ENCODE measurements at places on chromosomes 4 and X.

GRCh38 chr4:87405211-87405820 is 14.3 kb upstream of the HSD17B11 start:
- no peak for DNase-seq

DNA sequence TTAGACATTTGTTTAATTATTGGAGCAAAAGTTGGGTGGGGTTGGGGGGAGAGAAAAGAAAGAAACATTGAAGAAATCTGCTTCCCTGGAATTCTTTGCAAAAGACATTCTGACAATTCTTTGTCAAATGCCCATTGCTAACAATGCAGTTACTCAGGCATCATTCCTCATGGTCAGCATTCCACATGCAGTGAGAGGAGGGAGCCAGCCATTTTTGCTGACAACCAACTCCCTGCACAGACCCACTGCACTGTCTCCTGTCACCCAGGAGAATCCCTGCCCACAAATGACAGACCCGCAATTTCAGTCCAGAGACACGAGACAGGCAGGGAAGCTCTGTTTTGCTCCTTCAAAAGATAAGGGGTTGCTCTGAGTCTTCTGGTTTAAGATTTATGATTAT is 985.1 kb upstream of the SLIT2 start:
- no peak for DNase-seq

- DNase-seq: no peak
Observed at GRCh38 chr4:40530961-40531635, 98.6 kb downstream of the RBM47 start.

DNA sequence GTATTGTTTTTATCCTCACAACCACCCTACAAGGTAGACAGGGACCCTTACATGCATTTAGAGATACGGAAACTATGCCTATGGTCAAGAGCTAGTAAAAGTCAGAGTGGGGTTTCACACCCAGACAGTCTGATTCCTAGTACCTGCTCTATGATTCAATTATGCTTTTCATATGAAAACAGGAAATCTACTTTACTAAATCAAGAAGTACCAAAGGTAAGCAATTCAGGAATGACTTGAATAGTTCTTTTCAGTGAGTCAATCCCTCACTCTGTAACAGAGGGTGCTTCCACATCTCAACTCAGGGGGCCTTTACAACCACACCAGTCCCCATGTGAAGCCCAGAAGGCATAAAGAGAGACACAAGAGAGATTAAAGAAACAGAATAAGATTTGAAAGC is 191.4 kb downstream of the PPP3CA start:
- DNase-seq: no peak

DNA sequence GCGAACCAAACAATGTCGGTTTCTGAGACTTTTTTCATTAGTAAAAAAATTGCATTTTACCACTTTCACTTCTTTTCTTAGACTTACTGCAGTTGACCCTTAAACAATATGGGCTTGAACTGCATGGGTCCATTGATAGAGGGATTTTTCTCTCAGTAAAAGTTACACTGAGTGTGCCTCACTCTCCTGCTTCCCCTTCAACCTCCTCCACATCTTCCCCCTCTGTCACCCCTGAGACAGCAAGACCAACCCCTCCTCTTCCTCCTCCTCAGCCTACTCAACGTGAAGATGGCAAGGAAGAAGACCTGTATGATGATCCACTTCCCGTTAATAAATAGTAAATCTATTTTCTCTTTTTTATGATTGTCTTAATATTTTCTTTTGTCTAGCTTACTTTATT is 43.4 kb downstream of the TEC start:
- DNase-seq: no peak

DNA sequence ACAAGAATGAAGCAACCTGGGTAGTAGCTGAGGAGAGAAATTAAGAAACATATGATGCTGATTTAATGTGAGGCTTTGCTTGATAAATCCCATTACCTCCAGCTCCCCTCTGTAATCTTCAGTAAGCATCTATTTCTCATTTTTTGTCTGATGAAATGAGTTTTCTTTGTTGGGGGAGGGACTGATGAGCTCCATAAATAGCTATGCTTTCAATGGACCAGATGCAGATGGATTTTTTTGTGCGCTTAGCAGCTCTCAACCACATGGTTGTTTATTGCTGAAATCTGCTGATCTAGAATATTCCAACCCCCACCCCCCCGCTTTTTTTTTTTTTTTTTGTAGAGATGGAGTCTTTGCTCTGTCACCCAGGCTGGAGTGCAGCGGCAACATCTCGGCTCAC is 1082.0 kb downstream of the RAPGEF2 start:
- peak; percentile 7 for DNase-seq

DNA sequence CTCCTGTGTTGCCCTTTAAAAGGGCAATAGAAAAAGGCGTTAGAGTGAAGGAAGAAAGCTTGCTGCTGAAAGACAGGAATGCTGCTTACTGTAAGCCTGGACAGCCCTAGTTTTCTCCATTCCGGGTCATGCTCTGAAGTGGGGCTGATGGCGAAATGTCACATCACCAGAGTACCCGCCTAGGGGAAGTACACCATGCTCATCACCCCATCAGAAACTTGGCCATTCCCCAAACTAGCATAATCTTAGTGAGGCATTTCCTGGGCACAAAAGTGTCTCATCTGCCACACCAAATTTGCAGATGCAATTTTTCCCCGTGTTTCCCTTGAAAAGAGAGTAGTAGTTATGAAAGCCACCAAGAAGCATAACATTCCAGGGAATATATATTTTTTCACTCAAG is 47.8 kb upstream of the CAMK2D start:
- peak; percentile 10 for DNase-seq

DNA sequence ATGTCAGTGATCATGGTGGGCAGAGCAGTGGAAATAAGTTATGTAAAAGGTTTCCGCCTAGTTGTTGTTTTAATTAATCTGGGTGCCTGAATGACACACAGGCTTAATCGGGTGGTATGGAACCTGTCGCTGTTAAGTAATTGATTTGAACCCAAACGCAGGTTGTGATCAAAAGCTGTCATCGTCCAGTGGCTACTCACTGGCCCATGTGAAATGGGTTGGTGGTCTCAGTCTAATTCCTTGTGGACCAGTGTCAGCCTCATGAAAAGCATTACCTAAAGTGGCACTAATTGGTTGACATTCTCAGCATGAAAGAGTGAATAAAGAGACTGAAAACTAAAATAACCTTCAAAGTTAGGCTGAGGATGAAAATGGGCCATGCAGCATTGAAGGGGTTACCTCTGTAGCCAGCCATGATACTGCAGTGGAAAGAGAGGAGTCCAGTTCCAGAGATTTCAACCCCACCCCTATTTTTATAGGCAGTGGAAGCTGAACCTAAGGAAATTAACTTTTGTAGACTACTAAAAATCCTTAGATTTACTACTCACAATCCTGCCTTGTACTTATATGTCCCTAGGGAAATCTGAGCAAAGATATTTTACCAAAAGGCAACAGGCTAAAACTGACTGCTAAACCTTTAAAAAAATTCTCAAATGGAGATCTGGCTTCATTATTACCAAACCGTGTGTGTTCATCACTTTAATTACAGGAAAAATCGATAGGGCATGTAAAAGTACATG is 251.7 kb upstream of the TENM3 start:
- no peak for DNase-seq

GRCh38 chrX:45783002-45783401 is 582.3 kb upstream of the DIPK2B start:
- DNase-seq: no peak

GRCh38 chrX:119791437-119792231 is at the start of gene RPL39:
TSS of gene RPL39 (minus strand) at chrX:119791630. CDS start at chrX:119791576, 54 bp downstream.
- peak; percentile 92 for DNase-seq

DNA sequence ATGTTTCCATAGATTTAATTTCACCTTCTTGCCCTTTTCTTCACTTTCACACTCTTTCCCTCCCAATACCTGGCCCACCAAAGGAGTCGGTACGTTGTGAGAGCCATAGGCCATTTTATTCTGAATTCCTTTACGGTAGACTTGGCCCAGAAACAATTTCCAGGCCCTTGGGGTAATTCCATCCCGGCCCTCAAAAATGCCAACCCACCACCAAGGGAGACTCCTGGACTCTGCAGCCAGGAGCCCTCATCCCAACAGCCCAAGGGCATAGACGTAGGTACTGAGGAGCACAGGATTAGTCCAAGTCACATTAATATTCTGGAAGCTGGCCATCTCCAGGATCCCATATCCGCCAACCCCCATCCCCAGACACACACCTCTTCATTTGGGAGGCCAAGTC is 102.9 kb downstream of the LIMCH1 start:
- no peak for DNase-seq

GRCh38 chr4:174579421-174579820 is 57.1 kb upstream of the HPGD start:
- no peak for DNase-seq

DNA sequence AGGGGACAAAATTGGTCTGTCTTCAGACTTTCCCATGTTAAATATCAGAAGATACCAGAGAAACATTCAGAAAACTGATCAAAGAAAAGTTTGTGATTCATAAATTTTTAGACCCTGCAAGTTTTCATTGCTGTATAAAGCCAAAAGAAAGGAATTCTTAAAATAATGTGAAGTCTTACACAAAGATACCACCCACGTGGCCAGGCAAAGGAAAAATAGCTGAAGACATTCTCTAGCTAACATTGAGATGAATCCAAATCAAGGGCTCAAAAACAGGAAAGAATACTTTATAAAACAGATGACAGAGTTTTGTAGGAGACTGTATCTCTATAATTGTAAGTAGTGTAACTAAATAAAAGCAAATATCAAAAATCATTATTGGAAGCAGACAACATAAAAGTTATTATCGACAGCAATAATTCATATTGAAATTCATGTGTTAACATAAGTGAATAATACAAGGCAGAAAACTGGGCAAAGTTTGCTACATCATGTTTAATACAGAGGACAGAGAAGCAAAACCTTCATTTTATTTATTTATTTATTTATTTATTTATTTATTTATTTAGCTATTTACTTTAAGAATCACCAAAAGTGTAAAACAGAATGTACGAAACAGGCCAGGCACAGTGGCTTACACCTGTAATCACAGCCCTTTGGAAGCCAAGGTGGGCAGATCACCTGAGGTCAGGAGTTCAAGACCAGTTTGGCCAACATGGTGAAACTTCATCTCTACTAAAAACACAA is 204.6 kb upstream of the SLIT2 start:
- no peak for DNase-seq

GRCh38 chr4:31234901-31235300 is 514.7 kb downstream of the PCDH7 start:
- no peak for DNase-seq

- DNase-seq: no peak
Observed at GRCh38 chr4:77493120-77493752, 112.4 kb upstream of the CXCL13 start.

DNA sequence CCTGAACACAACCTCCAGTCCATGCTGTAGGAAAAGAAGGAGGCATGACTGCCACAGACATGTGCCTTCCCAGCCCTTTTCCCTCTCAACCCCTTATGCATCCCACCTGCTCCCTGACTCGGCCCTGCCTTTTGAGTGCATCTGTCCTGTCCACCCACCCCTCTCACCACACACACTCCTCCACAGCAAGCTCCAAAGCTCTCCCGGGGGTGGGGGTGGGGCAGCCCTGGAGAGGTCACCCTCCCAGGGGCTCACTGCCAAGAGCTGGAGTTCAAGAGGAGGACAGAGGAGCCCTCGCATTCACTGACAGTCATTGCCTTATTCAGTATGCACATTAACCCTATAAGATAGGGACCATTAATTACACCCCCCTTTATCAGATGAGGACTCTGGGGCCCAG is 46.6 kb upstream of the MAMLD1 start:
- DNase-seq: no peak

- no peak for DNase-seq
Observed at GRCh38 chr4:100907465-100908454, 389.9 kb upstream of the EMCN start.

DNA sequence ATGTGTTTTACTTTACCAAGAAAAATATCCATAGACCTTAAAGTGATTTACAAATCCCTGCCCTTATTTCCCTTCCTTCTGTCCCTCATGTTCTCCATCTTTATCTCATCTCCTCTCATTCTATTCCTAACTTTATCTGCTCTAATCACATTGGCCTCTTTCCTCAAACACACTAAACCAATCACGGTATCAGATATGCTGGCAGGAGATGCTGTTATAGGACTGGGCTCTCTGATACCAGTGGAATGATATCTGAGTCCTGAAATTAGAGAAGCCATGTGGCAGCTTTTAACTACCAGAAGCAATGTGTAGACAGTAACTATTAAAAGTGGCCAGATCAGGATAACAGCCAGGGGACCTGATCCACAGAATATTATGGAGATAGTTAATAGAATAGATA is 49.9 kb upstream of the GIMD1 start:
- no peak for DNase-seq

DNA sequence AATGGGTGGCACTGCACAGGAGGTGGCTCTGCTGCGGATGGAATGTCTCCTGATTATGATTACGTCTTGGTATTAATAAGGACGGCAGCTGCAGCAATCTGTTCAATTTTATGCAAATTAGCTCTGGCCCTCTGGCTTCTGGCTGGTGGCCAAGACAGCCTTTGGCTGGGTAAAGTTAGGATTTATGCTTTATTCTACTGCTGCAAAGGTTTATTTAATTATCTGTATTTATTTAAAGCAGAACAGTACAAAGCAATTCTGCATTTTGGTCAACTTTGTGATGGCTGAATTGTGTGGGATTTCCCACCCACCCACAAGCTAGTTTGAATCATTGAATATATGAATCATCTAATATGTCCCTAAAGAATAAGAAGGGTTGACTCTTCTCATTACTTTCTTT is 745.6 kb upstream of the FAM241A start:
- DNase-seq: no peak

- DNase-seq: no peak
Observed at GRCh38 chrX:2192584-2193272, 308.0 kb downstream of the DHRSX start.

DNA sequence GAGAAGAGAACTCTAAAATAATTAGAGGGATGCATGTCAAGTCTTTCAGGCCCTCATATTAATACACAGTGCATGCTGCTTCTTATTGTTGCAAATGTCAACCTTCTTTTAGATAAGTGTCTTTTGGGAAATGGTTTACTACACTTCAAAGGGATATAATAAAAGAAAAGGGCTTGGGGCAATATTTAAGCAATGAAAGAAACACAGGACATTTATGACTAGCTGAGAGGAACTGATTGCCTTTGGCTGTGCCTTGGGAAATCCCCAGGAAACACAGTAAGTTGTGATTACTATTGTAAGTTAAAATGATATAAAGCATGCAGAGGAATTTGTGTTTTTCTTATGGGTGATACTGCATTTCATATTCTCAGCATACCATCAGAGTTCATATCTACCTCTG is 1036.2 kb upstream of the GRID2 start:
- DNase-seq: no peak

DNA sequence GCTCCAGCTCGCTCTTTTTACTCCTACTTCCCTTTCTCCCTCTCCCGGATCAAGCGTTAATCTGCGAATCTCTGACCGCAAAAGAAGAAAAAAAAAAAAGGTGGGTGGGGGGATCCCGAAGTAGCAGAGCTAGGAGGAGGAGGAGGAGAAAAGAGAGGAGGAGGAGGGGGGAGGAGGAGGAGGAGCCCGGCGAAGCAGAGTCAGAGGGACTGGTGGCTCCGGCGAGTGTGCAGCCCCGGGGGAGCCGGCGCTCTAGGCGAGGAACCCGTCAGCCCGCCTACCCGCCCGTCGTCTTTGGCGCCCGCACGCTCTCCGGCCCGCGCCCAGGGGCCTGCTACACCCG is at the start of gene NHSL2:
TSS of gene NHSL2 (plus strand) at position 203 of the 343 bp plus-strand sequence.
- peak; percentile 5 for DNase-seq

GRCh38 chrX:22963196-22963595 is 36.6 kb upstream of the DDX53 start:
- no peak for DNase-seq

All from RPMI8226 (cell line).